ENCODE measurements at places on chromosomes 7 and 10.

DNA sequence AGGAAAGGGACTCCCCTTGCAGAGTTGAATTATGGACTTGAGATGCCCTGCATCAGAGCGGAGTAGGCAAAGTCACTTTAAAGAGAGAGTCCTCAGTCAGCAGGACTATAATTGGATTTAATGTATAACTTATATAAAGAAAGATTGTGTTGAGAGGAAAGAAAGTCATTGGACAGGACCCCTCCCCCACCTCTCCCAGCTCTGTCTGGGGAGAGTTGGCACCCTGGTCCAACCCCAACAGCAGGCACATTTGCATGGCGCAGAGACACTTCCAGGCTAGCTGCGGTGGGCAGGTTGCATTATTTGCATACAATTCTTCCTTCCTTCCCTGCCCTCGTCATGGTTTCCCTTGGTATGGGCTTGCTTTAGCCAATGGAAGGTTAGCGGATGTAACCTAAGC is 46.1 kb upstream of the NPTX2 start:
- DNase-seq, result no peak

DNA sequence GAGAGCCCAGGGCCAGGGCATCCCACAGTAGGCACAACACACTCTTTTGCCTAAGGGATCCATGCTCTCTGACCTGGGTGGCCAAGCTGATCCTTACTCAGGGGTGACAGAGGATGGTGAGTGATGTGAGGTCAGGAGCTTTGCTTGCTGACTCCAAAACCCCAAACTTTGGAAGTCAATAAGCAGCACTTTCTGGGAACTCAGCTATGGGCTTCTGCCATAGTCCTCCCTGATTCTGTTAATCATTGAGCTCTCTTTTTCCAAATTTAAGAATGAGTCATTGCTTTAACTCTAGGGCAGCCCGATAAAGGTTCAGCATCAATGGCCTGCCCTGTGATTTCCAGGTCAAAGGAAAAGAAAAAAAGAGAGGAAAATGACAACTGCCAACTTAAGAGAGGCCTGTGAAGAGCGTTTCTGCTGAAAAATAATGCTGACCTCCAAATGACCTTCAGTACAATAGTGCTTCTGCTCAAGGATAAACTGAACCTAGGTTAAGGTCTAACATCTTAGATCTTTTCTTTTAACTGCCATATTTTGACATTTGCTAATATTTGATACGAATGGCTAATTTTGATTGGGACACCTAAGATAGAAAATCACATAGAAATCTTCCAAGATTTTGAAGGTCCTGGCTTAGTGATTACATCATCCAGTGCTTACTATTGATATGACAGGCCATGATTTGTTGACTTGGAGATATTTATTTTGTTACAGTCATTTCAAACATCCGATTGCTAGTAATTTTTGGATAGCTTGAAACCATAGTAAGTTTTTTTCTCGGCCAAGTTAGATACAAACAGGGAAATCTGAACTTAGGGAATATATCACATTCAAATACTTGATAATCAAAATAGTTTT is 20.8 kb upstream of the RELN start:
- DNase-seq, result no peak

- no peak for DNase-seq
These were observed 31.5 kb upstream of the PRPS1L1 start for GRCh38 chr7:18059171-18059570.

DNA sequence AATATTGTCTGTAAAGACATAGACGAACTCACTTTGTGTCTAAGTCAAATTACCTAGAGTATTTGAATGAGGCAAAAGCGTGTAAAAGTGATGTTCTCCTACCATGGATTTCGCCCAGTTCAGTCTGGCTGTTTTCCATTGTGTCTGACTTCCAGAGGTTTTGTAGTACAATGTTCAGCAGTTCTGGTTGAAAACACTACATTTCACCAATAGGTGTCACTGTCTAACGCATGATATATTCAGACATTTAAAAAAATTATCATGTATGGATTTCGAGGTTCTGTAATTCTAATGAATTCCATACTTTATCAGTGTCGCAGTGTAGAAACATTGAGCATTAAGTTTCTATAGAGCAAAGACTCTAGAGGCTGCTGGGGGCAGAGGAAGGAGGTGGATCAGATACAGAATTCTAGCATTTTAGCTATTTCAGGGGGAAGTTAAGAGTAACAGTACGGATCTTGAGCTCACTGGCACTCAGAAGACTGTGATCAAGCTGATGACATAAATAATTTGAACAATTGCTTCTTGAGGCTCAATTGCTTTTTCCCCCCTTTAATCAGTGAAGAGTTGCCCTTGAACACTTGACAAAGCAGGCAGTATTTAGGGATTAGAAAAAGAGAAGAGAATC is 196.9 kb upstream of the RHOBTB1 start:
- DNase-seq, result no peak

DNA sequence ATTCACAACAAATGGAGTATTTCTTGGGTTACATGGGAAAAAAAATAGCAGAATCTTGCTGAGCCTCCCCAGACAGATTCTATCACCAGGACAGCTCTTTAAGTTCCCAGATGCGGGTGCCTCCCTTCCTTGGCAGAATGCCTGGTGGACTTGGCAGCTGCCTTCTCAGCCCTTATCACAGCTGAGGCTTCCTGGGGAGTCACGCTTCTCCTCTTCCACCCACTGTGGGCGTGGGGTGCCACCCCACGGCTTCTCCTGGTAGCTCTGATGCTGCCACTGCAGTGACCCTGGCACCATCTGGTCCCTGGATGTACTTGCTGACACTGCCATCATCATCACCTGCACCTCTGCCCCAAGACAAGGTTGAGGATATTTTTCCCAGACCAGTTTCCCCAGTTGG is 16.2 kb upstream of the NME8 start:
- DNase-seq, result no peak

GRCh38 chr7:135156290-135156689 is 8.4 kb downstream of the TMEM140 start:
- no peak for DNase-seq

- DNase-seq, result no peak
These were observed 4.1 kb downstream of the ATG9B start for GRCh38 chr7:151020231-151020630.

- no peak for DNase-seq
These were observed 65.5 kb downstream of the FAM53B start for GRCh38 chr10:124678557-124679240.

DNA sequence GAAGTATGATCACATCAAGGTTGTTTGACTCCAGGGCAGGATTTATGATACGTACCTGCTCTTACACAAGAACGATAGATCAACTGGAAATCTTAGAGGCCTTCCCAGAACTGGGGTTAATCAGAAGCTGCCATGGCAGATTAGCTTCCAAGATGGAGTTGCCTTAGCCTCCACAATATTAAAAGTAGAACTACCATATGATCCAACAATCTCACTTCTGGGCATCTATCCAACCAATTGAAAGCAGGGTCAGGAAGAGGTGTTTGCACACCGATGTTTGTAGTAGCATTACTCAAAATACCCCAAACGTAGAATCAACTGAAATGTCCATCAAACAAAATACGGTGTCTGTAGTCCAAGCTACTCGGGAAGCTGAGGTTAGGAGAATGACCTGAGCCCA is 6.6 kb downstream of the PILRB start:
- no peak for DNase-seq

DNA sequence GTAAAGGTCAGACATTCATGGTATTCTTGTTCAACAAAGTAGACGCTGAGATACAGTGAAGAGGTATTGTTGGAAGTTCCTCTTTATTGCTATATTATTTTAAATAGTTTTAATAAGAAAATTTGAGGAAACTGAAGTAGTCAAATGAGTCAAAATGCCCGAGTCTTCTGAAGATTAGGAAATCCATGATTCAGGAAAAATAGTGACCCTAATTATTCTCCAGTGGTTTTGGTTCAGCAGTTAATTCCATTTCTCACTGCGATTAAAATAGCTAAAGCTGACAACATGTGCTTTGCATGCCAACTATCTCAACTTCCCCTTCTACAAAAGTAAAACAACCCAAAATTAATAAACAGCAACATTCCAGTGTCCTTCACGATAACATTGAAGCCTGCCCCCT is 32.7 kb upstream of the PFKP start:
- no peak for DNase-seq

GRCh38 chr10:88212069-88212468 is 348.6 kb downstream of the PTEN start:
- DNase-seq, result no peak

- DNase-seq, result no peak
These were observed 35.1 kb upstream of the NPVF start for GRCh38 chr7:25263337-25263736.

DNA sequence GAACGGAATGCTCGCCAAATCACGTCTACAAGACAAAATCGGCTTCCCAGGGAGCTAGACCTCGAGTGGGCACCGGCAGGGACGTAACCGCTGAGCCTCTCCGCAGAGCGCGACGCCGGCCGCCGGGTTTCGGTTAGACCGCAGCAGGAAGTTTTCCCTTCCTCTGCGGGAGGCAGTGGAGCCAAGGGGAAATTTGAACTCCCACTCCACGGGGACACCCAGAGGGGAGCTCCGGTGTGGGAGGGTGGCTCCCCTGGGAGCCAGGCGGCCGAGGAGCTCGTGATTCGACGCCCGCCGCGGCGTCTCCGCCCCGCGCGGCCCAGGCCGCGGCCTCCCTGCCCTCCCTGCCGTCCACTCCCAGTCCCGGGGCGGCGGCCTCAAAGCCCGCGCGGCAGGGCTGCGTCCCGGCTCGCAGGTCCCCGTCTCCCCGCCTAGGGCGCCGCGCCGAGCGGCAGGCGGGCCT is 426 bp downstream of the SYPL1 start:
- DNase-seq, result peak; percentile 13

- DNase-seq, result no peak
These were observed 22.9 kb downstream of the WNT16 start for GRCh38 chr7:121351682-121352081.

GRCh38 chr10:130234171-130234965 is 98.2 kb downstream of the GLRX3 start:
- no peak for DNase-seq

DNA sequence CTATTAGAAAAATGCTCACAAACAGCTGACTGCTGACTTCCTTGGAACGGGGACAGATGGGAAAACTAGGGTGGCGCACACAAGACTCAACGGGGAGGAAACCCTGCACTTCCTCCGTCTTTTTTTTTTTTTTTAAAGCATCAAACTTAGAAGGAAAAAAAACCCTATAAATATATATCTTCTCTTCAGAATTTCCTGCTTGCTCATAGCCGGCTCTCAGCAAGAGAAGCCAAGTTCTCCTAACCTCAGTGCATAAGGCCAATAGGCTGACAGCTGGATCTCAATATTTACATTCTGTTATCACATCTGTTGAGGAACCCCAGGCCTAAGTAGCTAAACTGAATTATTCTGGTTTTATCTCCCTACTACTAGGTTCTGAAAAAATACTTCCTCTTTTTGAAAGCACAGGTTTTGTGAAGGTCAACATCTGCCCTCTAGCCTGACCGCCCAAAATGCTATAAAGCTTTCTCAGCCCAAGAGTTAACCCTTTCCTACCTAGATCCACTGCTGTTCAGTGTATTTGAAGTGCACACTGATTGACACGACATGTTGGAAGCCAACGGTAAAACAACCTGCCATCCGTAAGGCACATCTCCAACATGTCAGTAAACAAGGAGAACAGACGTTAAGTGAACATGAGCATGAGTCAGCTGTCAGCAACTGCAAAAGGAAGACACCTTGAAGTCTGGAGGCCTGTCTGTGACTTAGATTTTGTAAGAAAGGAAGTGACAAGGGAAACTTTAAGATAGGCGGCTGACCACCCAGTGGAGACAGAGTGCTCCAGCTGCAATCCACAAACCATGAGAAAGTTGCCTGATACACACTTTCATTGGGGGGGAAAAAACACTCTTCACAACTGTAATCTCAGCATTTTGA is 83.8 kb downstream of the EBLN1 start:
- DNase-seq, result no peak

GRCh38 chr7:10973942-10974911 is 555 bp downstream of the PHF14 start:
- peak; percentile 14 for DNase-seq

- no peak for DNase-seq
These were observed 4.7 kb downstream of the ACBD7 start for GRCh38 chr10:15083674-15084501.

- DNase-seq, result no peak
These were observed 191.0 kb downstream of the MAD1L1 start for GRCh38 chr7:2041496-2042367.

GRCh38 chr10:60666221-60666620 is 112.1 kb upstream of the CDK1 start:
- no peak for DNase-seq

GRCh38 chr7:1725199-1725690 is 55.2 kb downstream of the ELFN1 start:
- DNase-seq, result no peak

GRCh38 chr7:129626896-129627295 is 15.4 kb downstream of the NRF1 start:
- DNase-seq, result no peak

DNA sequence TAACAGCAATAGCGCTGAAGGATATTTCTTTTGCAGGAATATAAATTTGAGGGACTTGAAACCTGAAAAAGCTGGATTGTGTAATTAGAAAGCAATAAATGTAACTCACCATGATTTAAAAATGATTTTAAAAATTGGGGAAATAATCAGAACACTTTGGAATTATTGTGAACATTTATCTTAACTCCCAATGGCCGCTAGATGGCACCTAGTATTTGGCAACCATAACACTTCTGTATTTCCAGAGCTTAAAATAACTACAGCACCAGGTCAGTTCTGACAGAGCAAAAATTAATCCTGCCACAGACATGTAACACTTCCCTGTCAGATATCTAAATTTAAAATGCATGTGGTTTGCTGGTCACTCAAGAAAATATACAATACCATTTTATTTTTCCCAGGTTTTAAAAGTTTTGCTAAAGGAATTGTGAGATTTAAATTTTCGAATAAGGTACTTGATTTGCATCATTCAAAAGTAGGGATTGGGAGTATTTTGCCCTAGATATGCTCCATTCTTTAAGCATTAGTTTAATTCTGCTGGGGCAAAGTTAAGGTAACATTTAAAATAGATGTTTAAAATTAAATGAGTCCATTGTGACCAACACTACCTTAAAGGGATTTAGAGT is 144.5 kb downstream of the PPP1R3A start:
- DNase-seq, result no peak

GRCh38 chr7:43784030-43784584 is 25.6 kb downstream of the BLVRA start:
- no peak for DNase-seq

DNA sequence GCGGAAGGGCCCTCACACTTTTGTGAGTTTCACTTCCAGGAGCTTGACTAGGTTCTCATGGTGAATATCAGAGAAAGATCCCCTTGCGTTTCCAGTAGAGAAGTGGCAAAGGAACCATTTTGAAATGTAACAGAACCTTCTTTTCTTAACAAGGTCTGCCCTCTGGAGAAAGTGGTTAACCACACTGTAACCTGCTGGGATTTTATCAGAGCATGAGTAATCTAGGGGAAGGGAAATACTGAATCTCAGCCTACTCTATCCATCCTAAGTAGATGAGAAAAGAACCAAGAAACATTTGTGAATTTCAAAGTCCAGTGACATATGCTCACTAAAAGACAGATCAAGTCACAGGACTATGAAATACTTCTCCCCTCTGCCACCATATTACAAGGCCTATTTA is 235.5 kb downstream of the ZEB1 start:
- no peak for DNase-seq

All from stimulated activated CD8-positive, alpha-beta memory T cell treated with anti-CD3 and anti-CD28 coated beads, Interleukin-15, amount 100 ng/mL, for 24 hours (primary cell).